ENCODE measurements at places on chromosomes 13 and 19.

DNA sequence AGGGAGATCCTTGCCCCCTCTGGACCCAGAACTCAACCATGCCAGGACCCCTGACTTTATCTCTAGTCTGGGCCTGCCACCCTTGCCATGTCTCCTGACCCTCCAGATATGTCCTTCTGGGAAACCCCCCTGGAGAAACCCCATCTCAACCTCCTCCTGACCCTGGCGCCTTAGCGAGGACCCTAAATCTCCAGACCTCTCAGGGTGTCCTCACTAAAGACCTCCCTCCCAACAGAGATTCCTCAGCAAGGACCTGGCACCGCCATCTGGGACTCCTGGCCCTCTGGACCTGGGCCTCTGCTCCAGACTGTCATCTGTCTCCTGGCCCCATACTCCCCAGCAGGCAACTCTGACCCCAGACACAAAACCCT is 1.3 kb downstream of the KCNK6 start:
- no peak for DNase-seq

GRCh38 chr19:49894879-49895565 is 1.7 kb downstream of the IL4I1 start:
- DNase-seq, result no peak

- DNase-seq, result no peak
Observed at GRCh38 chr13:48266150-48266549, 33.1 kb downstream of the ITM2B start.

GRCh38 chr13:30034458-30034795 is 184.0 kb upstream of the UBL3 start:
- no peak for DNase-seq

DNA sequence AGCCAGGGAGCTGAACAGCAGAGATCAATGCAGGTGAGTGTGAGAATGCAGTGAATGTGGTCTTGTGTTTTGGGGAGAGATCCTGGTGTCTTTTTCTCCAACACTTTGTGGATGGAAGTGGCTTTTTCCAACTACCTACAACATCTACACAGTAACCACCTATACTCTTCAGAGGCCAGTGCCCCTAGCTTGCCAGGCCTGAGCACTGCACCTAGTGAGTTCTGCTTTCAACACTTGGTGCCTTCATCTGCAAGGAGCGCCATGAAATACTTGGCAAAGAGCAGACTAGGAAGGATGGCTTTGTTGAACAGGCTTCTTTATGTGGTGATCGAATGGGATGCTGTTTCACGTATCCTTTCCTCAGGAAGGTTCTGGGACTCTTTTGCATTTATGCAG is 21.3 kb upstream of the HMGB1 start:
- DNase-seq, result no peak

GRCh38 chr13:34620074-34620850 is 321.8 kb upstream of the NBEA start:
- DNase-seq, result no peak

GRCh38 chr13:33543089-33543459 is 257.5 kb upstream of the STARD13 start:
- no peak for DNase-seq

- DNase-seq, result no peak
Observed at GRCh38 chr13:81058916-81059290, 718.0 kb upstream of the SPRY2 start.

DNA sequence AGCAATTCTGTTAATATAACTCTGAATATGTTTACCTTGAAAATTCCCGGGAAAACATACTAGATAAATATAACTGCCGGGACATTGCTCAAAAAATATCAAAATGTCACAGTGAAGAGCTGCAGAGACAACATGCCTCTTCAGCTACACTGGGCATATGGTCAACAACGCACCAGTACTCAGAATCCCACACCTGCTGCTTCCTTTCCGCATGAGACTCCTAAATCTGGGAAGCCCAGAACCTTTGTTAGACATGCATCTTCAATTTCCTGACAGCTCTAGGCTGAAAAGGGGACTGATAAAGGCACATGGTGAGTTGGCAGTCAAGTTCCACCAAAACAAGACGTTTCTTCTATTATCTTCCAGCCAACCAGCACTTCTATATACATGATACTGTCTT is 53.7 kb downstream of the USP12 start:
- no peak for DNase-seq

DNA sequence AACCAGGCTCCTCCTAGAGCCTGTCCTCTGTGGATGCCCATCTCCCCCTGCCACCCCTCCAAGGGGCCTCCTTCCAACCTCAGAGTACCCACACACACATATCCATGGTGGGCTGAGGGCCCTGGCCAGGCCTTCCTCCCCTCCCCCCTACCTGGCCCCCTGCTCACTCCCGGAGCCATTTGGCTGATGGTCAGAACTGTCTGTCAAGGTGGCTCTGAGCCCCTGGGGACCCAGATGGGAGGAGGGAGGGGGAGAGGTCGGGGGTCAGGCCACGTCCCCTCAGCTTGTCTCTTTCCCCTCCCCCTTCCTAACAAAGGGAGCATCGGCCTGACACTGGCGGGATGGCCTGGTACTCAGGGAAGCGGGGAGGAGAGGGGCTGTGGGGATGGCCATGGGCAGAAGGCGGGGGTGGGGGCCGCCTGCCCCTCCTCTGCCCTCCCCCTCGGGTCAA is 18.7 kb upstream of the POU2F2 start:
- no peak for DNase-seq

- DNase-seq, result no peak
Observed at GRCh38 chr13:81171065-81171647, 830.2 kb upstream of the SPRY2 start.

DNA sequence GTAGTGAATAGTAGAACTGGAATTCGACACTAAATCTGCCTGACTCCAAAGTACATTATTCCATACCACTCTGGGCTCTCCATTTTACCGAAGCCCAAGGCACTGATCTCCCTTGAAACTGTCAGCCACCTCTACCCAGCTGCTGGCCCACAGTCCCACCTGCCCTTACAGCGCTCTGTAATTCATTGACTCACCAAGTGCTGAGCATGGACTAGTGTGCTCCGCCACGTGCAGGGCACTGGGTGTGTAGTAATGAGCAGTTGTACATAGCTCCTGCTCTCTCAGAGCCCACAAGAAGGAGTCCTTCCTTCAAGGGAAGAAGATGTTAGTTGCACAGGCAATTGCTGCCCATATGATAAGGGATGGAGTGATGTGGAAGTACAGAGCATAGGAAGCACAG is 76.6 kb upstream of the SIAH3 start:
- DNase-seq, result no peak

GRCh38 chr13:75146436-75146835 is 335.5 kb downstream of the TBC1D4 start:
- DNase-seq, result no peak

DNA sequence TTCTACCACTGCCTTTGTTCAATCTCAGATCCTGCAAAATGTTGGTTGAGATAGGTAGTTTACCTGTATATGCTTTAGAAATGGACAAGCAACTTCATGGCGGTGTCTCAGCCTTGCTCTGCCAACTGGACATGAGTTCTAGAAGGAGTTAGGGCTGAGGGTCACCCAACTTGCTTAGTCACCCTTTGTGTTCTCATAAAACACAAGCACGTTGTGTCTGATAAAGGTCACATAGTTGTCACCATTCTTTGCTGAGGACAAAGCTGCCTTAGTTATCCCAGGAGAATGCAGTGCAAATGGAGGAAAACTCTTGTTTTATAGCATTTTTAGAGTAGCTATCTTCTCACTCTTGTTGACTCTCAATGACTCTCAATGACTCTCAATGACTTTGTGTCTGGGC is 218.4 kb upstream of the TMTC4 start:
- DNase-seq, result no peak

DNA sequence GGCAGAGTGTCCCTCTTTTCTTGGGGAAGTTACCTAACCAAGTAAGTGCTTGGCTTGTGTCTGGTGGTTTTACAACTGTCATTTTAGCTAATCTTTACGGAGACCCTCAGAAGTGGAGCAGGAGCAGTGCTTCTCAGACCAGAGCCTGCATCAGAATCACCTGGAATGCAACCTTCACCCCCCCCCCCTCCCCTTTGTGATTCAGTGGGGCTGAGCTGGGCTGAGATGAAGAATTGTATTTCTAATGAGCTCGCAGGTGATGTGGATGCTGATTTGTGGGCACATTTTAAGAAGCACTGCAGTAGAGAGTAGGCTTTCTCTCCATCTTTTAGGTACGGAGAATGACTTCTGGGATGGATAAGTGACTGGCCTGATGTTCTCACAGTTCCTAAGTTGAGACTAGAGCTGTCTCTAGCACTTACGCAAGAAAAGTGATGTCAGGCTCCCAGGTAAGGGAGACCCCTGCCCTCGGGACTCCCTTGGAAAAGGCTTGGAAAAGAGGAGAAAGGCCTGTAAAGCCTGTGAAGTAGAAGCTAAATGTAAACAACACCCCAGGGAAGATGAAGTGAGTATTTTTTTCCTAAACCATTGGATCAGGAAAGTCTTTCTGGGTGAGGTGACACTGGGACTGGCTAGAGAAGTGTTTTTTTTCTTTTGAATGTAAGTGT is 23.3 kb upstream of the RNF113B start:
- no peak for DNase-seq

DNA sequence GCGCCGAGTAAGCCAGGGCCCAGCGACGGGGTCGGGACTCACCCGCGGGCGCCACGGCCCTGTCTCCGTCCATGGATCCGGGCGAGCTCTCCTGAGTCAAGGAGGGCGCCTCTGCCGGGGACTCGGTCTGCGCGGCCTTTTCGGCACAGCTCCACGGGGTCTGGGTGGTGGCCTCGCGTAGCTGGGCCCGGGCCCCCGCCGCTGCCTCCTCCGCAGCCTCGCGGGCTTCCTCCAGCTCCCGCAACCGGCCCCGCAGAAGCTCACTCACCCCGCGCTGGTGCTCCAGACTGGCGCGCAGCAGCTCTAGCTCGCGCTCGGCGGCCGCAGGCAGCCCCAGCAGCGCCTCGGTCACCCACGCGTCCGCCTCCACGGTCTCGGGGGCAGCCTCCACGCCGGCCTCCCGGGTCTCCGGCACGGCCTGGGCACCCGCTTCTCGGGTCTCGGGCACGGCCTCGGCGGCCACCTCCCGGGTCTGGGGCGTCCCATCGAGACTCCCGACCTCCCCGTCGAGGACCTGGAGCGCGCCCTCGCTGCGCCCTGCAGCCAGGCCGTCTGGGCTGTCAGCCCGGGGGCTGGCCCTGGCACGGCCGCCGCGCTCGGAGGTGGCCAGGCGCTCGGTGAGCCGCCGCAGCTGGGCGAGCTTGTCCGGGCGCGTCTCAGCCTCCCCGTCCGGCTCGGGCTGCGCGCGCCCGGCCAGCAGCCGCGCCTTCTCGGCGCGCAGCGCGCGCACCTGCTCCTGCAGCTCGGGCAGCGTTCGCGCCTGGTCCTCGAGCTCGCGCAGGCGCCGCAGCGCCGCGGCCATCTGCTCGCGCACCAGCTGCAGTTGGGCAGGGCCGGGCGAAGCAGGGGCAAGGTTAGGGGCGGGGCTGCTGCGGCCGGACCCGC is 8.4 kb downstream of the KANK3 start:
- no peak for DNase-seq

GRCh38 chr19:13024126-13024950 is 29.1 kb downstream of the NFIX start:
- DNase-seq, result no peak

DNA sequence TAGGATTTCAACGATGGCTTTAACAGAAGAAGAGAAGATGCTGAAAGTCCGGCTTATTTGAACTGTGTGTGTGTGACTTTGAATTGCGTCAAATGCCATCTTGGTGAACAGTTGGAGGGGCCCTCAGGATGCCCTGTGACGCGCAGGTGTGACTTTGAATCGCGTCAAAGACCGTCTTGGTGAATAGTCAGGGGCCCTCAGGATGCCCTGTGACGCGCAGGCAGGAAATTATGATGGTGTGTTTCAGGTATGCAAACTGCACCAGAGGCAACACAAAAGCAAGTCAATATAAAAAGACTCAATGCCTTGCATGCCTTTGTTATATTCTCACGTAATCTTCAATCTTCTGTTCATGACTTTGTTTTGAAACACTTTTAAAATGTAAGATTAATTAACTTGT is 29.2 kb downstream of the ATP11A start:
- DNase-seq, result no peak

- no peak for DNase-seq
Observed at GRCh38 chr19:51263808-51264207, 12.9 kb downstream of the SIGLECL1 start.

DNA sequence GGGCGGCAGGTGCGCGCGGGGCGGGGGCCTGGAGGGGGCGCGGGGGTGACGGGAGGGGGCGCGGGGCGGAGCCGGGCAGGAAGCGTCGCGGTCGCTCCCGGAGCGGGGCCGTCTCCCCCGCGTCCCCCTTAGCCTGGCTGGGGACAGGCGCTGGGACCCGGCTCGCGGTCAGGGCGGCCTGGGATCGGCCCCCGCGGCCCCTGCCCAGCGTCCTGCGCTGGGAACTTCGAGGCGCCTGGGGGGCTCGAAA is 74.7 kb upstream of the MCF2L start:
- no peak for DNase-seq

DNA sequence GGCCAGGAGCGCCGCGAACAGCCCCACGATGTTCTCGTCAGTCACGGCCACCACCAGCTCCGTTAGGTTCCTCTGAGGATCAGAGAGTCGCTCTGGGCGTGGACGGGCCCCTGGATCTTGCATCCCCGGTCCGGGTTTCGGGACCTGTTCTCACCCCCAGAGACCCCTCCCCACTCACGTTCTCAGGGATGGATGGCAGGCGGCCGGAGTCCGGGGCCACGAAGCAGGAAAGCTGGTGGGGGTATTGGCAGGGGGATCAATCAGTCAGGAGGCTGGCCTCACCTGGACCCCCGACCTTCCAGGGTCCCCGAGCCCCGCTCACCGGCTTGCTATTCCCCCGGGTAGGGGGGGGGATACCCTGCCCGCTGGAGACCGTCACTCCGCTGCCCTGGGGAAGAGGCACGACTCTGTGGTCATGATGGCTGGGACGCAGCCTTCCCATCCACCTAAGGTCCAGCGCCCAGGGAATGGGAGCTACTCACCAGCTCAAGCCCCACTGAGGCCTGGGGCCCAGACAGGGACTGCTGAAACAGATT is 4.6 kb downstream of the DENND1C start:
- DNase-seq, result no peak

DNA sequence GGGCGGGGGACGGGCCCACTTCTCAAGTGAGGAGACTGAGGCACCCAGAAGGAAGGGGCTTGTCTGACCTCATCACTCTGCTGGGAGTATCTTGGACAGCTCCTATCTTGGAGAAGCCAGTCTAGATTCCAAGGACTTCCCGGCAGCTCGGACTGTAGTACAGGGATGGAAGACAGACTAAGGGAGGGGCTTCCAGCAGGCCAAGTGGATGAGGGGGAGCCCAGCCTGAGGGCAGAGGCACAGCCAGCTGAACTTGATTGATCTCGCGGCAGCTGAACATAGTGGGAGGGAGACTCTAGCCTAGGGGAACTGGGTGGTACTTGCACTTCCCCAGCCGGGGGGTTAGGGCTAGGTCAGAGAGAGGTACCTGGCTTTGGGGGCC is 711 bp downstream of the CILP2 start:
- DNase-seq, result no peak

GRCh38 chr19:47230921-47231214 is at the start of gene BBC3:
TSS of gene BBC3 (minus strand) at chr19:47231199. CDS start at chr19:47228431, 2,768 bp downstream.
- no peak for DNase-seq

- no peak for DNase-seq
Observed at GRCh38 chr13:86464193-86464592, 665.0 kb upstream of the SLITRK6 start.

GRCh38 chr13:95982144-95982543 is 71.1 kb downstream of the UGGT2 start:
- no peak for DNase-seq
